ENCODE measurements at places on chromosomes 4 and X. TPM values are rescaled to one million over a fixed set of nuclear protein-coding genes. Genes with fewer than 3 reads are reported as not detected.

XAGE2 gene
- not detected for polyA plus RNA-seq

PLRG1 gene
- 106 TPM for polyA plus RNA-seq

SLC38A5 gene
- polyA plus RNA-seq: 5.0 TPM

PGRMC1 gene
- 346 TPM for polyA plus RNA-seq

TMPRSS11F gene
- polyA plus RNA-seq: not detected

KIF4A gene
- polyA plus RNA-seq: 17.5 TPM

GRCh38 chrX:103012945-103013344 is 51.0 kb downstream of the BEX1 start:
- no peak for DNase-seq

DNA sequence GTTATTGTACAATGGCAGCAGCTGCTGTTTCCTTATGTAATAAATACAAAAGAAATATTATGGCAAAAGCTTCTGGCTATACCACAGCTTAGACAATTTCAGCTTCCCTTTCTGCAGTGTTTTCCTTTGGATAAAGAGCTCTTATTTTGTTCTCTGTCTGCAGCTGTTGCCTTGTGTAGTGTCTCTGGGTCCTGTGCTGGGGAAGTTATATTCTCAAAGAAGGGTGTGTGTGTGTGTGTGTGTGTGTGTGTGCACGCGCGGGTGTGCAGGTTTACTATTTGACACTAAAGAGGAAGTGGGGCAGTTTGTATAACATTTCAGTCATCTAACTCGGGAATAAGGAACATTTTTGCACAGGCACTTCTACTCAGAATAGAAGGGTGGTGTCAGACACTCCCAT is 83.6 kb downstream of the REPS2 start:
- DNase-seq: no peak

DNA sequence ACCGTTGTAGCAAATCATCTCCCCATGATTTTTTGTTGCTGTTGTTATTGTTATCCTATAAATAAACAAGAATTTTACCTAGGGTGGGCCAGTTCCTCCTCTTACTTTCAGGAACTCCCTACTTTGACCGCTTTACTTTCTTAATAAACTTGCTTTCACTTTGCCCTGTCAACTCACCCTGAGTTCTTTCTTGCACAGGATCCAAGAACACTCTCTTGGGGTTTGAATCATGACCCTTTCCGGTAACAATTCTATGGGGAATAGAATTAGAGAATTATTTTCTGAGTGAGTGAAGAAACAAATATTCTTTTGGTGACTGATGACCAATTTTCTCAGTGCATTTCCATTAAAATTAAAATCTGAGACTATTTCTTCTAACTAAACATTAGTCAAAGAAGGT is 584.0 kb upstream of the TENM3 start:
- DNase-seq: no peak

DNA sequence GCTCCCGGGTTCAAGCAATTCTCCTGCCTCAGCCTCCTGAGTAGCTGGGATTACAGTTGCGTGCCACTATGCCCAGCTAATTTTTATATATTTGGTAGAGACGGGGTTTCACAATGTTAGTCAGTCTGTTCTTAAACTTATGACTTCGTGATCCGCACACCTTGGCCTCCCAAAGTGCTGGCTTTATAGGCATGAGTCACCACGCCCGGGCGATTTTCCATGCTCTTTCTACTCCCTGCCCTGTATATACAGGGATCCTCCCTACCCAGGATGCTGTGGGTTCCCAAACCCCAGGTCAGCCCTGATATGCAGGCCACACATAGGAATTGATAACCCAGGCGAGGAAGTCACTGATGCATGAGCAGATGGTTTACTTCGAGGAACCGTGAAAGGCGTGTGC is 31.4 kb downstream of the SSX5 start:
- no peak for DNase-seq
